ENCODE measurements at places on chromosomes 7 and 10.

DNA sequence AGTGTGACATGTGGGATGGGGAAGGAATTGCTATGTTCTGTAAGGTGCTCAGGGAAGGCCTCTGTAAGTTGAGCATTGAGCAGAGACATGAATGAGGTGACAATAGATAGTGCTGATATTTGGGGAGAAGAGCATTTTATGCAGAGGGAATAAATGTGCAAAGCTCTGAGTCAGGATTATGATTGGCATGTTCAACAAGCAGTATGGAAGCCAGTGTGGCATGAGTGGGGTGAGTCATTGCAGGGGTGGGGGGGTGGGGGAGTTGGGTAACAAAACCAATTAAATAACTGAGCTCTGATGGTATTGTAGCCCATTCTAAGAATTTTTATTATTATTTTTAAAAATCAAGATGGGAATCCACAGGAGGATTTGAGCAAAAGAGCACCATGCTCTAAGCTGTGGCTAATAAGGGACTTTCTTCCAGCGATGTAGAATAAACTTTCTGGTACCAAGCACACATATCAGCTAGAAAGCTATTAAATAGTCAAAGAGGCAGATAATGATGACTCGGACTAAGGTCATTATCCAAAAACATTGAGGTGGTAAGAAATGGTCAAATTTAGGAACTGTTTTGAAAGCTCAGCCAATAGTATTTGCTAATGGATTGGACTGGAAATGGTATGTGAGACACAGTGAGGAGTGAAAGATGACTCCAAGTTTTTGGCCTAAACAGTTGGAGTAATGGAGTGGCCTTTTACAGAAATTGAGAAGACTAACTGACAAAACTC, 96.4 kb downstream of the PRKG1 start:
- no peak for DNase-seq

DNA sequence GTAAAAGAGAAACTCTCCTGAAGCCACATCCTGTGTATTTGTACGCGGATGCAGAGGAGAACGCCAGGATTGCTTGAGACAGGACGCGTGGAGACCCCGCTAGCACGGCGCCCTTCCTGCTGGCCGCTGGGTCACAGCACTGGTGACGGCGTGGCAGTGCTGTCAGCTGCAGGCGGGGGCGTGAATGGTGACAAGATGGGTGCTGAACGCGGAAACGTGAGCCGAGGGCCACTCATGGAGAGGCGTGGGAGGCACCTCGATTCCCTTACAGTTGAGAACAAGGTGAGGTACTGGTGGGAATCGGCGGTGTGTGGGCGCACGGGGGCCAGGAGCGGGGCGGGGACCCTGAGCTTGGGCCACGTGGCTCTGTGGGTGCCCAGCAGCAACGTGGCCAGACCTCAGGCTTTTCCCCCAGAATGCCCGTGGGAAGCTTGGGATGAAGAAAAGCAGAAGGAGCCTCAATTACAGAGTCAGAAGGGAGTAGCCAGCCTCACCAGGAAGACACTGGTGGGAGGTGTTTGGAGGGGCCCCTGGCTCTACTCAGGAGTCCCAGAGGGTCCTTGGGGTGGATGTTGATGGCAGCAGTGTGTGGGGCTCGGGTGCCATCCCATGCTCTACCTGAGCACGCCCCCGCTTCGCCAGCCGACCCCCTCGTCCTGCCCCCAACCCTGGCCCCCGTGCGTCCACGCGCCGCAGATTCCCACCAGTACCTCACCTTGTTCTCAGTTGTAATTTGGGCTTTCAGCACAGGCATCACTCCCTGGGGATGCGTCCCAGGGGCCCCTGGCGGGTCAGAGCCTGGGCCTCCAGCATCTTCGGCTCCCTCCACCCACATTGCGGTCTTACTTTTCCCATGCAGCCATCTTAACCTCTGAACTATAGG, 208.4 kb upstream of the TCERG1L start:
- no peak for DNase-seq

- no peak for DNase-seq
Observed at GRCh38 chr10:23918839-23919238, 290.1 kb upstream of the KIAA1217 start.

GRCh38 chr7:74479961-74480829, 26.5 kb downstream of the GTF2IRD1 start:
- DNase-seq: no peak

DNA sequence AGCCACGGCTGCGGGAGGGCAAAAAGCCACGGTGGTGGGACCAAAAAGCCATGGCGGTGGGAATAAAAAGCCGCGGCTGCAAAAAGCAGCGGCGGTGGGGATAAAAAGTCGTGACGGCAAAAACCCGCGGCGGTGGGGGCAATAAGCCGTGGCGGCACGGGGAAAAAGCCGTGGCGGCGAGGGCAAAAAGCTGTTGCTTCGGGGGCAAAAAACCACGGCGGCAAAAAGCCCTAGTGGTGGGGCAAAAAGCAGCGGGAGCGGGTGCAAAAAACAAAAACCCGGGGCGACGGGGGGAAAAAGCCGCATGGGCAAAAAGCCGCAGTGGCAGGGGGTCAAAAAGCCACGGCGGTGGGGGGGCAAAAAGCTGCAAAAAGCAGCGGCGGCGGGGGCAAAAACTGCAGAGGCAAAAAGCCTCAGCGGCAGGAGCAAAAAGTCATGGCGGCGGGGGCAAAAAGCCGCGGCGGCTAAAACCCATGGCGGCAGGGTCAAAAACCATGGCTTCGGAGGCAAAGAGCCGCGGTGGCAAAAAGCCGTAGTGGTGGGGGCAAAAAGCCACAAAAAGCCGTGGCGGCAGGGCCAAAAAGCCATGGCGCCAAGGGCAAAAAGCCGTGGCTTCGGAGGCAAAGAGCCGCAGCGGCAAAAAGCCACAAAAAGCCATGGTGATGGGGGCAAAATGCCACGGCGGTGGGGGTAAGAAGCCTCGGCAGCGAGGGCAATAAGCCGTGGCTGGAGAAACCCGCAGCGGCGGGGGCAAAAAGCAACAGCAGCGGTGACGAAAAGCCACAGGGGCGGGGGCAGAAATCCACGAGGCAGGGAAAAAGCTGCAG, 525.8 kb downstream of the ZNF33B start:
- no peak for DNase-seq

DNA sequence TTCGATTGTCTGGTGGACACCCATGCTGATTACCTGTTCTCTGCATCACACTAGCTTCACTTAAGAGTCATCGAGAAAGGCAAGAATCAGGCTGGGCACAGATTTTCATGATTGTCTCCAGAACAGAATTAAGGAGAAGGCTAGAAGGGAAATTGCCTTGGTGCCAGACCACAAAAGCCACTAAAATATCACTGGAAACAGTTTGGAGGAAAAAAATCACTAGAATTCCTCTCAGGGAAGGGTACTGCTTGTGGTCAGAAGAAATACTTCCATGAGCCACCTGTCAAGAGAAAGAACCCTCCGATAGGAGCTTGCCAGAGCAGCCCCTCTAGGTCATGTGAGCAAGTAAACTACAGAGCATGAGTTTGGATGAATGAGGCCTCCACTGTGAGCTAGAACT, 269.3 kb upstream of the TEX47 start:
- no peak for DNase-seq

DNA sequence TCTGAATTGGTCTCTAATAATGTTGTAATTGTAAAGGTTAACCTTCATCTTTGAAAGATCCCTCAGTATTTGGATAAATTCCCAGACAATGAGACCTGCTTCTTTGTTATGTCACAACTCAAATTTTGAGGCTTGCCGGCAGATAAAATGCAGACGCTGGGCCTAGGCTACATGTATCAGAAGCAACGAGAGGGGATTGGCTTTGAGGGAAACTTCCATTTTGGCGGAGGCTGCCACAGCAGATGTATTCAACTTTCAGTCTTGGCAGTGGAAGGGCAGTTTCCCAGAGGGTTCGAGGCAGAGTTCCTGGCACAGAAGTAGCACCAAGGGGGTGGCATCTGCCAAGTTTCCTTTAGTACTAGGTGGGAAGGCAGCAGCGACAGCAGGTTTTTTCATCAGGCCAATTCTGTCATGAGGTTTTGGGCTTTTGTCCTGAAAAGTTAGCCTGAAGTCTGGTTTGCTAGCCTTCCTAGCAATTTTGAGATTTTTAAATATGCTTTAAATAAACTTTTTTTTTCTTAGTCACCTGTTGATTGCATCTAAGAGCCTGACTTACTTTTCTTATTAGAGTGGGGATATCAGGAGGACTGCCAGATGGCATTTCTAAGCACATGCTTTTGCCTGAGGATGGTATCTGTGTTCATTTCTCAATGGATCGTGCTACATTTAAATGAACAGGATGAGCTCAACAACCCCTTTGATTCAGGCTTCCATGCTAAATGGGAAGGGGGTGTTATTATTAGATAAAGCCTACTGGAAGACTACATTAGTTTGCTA, 89.5 kb upstream of the FAM3C start:
- DNase-seq: no peak

- DNase-seq: no peak
Observed at GRCh38 chr7:126702242-126703016, 550.3 kb downstream of the GRM8 start.

- DNase-seq: peak; percentile 13
Observed at GRCh38 chr10:43265799-43266721, 805 bp downstream of the RASGEF1A start.

- DNase-seq: no peak
Observed at GRCh38 chr10:84374455-84374854, 46.1 kb downstream of the CCSER2 start.

- DNase-seq: no peak
Observed at GRCh38 chr10:120360571-120360970, 96.5 kb upstream of the PLPP4 start.

DNA sequence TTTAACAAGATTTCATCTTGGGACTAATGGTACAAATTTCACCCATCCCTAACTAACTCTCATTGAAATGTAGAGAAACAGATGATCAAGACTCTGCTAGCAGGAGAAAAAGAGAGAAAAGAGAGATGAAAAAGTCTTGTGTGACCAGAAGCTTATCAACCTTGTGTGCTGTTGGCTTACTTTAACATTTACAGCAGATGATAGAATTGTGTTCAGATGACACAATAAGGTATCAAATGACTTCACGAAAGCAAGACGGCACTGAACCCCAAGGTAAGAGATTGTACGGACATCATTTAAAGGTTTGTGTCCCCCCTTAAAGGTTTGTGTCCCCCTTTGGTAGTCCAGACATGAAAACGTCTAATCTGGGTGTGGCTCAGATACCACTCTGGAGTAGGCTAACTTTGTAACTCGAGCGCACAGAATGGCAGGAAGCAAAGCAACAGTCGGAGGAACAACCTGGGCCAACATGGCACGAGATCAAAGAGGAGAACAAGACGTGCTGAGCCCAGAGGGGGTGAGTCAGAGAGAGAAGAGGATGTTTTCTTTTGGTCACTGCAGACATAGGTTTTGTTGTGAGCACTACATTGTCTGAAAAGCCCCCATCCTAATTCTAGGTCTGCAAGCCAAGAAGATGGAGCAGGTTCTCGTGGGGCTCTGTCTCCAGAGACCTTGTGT, 10.4 kb upstream of the LMBR1 start:
- DNase-seq: peak; percentile 22

DNA sequence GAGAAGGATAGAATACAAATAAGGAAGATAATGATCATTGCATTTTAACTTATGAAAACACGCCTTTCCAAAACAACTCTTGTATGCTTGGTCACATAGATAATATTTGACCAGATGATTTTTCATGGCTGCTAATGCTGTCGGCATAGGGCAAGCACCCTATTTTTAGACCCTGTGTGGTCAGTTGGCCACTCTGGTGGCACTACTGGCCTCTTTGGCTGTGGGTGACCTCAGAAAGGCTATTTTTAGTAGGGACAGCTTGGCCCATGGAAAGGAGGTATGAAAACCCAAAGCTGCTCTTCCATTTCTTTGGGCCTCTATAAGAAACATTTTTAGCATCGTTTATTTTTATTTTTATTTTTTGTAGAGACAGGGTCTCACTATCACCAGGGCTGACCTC, 12.3 kb downstream of the BMPER start:
- DNase-seq: no peak

- no peak for DNase-seq
Observed at GRCh38 chr7:2701832-2702593, 14.0 kb downstream of the AMZ1 start.

DNA sequence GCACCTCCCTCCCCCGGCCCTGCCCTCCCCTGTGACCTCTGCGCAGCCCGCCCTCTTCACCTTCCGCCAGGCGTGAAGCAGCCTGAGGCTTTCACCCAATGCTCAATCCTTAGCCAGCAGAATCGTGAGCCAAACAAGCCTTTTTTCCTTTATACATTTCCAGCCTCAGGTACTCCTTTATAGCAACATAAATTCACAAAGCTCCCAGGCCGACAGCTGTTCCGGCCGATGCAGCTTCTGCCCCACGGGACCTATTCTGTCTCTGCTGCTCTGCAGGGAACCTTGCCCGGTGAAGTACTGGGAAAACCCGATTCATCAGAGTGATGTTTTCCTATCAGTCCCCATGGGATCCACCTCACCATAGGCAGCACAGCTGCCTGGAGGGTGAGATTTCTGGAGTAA, 87.4 kb downstream of the CHST15 start:
- no peak for DNase-seq

GRCh38 chr7:23938937-23939552, 229.0 kb downstream of the STK31 start:
- peak; percentile 38 for DNase-seq

- no peak for DNase-seq
Observed at GRCh38 chr10:88113232-88113631, 249.8 kb downstream of the PTEN start.

DNA sequence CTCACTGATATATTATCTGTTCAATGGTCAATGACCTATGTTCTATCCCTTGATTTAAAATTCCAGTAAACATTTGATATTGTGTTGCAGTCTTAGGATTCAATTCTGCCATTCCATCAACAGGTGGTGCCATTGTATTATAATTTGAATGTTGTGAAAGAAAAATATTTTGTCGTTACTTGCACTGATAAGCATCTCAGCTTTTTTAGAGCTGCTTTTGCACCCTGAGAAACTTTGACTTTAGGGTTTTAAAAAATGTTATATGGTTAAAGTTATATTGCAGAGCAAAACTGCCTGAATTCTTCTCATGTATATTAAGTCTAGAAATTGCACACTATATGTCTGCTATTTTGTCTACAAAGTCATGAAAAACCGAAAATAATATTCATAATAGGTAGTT, 18.8 kb upstream of the MINDY3 start:
- DNase-seq: peak; percentile 28

GRCh38 chr7:115941703-115942268, 88.8 kb downstream of the TFEC start:
- no peak for DNase-seq

- DNase-seq: no peak
Observed at GRCh38 chr7:158085741-158086695, 501.6 kb downstream of the PTPRN2 start.

DNA sequence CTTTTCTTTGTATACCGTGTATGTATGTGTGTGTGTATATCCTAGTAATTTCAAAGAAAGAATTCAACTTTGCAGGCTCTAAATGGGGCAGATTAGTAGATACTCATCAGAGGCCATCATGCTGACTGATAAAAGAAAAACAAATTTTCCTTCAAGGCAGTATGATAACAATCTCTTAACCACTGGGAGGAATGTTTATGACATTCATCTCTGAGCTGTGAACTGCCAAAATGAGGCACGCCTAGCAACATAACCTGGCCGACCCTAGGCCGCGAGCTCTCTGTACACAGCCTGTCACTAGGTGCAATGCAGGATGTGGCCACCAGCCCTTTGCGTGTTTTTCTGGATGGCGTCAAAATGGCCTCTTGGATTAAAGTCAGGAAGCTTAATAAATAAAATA, 343.7 kb upstream of the GALNT17 start:
- DNase-seq: peak; percentile 68

Measured in activated CD4-positive, alpha-beta T cell treated with anti-CD3 and anti-CD28 coated beads, Interleukin-2, amount 50 U/mL, for 16 hours (primary cell).